ENCODE measurements at places on chromosomes 4 and X.

DNA sequence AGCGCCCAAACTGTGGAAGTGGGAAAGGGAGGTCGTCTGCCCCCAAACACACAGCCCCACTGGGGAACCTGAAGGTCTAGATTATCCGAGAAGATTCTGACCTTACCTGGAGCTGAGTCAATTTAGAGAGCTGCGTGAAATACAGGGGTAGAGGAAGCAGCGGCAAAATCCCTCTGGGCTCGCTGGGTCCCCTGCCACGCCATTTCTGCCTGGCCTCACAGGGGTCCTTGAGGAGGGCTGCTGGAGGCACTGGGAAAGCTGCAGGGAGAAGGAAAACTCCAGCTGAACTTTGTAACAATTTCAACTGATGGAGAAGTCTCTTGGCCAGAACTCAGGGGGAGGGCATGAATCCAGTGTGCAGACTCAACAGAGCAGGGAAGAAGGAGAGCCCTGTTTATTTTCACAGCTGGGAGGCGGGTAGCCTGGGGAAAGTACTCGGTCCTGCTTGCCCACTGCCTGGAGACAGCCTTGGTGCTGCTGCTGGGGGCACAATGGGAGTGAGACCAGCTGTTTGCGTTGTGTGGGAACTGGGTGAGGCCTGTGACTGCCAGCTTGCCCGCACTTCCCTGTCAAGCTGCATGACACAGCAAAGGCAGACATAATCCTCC lies 93.2 kb upstream of the MAPK10 start:
- no peak for DNase-seq

- peak; percentile 91 for DNase-seq
Observed at GRCh38 chr4:40840985-40841571, 91.3 kb downstream of the NSUN7 start.

DNA sequence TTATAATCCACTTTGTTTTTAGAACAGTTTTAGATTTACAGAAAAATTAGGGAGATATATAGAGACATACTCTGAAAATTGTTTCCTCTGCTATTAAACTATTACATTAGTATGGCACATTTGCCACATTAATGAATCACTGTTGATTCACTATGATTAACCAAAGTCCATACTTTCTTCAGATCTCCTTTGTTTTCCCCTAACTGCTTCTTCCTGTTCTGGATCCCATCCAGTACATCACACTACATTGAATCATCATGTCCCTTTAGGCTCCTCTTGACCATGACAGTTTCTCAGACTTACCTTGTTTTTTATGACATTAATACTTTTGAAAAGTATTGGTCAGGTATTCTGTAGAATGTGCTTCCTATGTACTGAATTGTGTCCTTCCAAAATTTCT lies 109.2 kb upstream of the EDNRA start:
- DNase-seq, result no peak

GRCh38 chr4:2364654-2365053 lies 53.8 kb downstream of the ZFYVE28 start:
- peak; percentile 73 for DNase-seq

DNA sequence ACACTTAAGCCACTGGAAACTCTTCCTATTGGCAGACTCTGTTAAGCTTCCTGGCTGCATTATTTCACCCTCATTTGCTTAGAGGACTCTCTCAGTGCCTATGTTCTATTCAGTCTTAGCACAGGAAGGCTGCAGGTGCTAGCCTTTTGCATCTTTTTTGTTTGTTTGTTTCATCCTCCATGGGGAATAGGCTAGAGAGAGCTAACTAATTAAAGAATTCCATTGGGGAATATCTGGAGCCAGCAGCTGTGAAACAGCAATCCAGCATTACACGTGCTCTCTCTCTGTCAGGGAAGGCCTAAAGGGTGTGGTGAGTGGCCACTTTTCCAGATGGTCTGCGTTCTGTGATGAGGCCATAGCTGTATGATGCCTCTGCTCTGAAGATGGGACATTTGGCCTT lies 633.6 kb downstream of the SPRY1 start:
- DNase-seq, result no peak

DNA sequence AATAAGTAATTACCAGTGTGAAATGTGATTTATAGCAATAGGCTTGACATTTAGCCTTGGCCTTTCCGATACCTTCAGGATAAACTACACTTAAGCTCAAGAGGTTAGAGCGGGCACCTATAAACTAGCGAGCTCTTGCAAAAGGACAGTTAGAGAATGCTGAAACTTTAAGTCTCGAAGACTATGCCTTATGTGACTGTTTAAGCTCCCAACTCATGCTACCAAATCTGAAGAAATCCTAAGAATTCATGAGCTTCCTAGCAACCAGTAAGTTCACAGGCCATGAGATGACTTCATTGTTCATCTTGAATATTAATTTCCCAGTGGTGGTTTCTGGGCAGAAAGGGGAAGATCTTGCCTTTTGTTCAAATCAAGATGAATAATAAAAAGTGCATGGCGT lies 4.7 kb downstream of the STOX2 start:
- DNase-seq, result no peak

DNA sequence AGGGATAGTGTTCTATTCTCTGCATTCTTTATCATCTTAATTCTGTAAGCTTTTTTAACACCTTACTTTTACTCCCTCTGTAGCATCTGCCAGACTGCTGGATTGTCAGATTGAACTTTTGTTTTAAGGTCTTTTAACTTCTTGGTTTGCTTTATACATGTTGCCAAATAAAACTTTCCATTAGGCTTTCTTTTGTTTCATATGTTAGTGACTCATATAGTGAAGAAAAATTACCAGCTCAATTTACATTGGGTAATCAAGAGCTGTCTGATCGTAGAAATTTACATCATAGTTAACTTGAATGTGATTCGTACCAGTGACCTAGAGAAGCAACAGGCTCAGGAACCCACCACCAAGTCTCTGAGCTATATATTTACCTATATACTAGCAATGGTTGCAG lies 28.5 kb upstream of the KLHL4 start:
- DNase-seq, result no peak

- DNase-seq, result no peak
Observed at GRCh38 chr4:142549726-142550463, 296.2 kb downstream of the INPP4B start.

DNA sequence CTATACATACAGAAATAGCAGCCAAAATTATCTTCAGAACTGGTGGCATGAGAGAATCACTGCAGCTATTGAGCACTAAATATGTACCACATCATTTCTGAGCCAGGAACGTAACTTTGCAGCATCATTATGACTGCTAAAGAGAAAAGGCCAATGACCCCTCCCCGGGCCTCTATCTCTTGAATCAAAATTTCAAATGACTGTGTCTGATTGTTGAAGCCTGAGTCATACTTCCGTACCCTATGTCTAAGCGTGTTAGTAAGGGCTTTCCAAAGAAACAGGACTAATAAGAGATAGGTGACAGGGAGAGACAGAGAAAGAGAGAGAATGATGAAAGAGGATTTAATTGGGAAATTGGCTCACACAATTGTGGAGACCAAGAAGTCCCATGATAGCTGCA lies 445.5 kb upstream of the SPANXN1 start:
- DNase-seq, result no peak

- DNase-seq, result no peak
Observed at GRCh38 chr4:150178161-150178560, 99.9 kb downstream of the DCLK2 start.

DNA sequence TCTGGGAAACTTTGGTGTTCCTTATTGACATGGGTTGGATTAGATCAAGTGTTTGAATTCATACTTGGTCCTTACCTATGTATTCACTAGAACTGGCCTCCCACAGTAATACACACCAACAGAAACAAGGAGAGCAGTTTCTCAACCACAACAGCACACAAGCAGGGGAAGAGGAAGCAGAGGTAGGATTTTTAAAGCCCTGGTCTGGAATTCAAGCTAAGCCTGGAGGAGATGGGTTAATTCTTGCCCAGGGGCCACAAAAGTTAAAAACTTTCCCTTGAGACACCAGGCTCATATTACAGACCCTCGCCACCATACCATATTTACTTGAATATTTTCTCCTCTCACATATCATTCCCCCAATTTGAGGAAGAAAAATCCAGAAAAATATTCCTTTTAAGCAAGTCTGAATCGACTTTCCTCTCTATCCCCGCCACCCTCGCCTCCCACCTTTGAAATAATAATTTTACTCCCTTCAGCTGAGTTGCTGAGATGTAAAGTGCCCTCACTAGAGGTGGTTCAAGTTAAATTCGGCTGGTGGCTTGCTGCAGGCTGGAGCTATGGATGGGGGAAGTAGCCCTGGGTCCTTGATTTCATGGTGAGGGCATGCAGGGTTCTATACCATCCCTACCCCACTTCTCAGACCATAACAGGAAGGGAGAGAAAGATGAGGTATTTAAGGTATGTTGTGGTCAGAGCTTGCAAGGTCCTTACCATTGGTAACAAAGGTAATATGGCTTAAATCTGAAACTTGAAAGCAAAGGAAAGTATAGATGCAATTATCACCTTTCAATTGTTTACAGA lies 440.2 kb downstream of the INPP4B start:
- DNase-seq, result no peak

DNA sequence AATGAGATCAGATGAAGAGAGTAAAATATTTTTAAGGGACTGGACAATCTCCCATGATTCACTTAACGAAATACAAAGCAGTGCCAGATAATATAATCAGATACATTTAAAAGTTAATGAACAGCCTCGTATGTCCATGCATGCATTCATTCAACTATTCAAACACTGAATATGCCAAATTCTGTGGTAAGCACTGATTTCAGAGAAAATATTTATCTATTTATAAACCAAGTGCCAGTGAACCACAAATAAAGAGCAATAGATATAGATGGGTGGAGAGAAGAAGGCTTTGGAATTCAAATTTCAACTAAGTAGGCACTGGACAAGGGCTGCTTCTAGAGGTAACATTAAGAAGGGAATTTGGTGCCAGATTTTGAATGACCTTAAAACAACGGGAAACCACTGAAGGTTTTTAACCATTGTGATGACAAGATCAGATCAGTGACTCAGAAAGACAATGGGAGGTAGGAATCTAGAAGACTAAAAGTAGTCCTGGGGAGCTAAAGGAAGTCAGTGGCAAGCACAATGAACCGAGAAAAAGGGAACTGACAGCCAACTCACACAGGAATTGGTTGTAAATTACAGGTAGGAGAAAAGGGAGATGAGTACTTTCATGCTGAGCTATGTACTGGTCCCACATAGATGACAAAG lies 14.2 kb downstream of the ELOVL6 start:
- DNase-seq, result no peak

GRCh38 chrX:119236623-119237561 lies 807 bp downstream of the PGRMC1 start:
- DNase-seq, result peak; percentile 49

- no peak for DNase-seq
Observed at GRCh38 chr4:1406394-1406980, at the start of gene NKX1-1. NKX1-1 (minus strand) TSS chr4:1406442; CDS start chr4:1406442, 0 bp downstream.

DNA sequence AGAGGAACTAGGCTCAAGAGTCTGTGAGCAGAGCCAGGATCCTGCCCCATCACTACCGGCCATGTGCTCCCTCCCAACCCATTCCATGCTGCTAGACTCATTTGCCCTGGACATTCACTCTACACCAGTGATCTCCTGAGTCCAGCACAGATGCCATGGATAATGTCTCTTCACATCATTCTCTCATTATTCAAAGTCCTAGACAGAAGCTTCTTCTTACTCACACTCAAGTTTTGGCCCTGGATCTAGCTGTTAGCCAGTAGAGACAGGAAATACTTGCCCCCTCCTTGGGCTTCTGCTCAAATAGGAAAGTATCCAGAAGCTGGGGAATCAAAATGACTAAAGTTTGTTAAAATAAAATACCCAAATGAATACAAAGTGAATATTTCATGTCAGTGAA lies 266.8 kb upstream of the LDB2 start:
- no peak for DNase-seq

DNA sequence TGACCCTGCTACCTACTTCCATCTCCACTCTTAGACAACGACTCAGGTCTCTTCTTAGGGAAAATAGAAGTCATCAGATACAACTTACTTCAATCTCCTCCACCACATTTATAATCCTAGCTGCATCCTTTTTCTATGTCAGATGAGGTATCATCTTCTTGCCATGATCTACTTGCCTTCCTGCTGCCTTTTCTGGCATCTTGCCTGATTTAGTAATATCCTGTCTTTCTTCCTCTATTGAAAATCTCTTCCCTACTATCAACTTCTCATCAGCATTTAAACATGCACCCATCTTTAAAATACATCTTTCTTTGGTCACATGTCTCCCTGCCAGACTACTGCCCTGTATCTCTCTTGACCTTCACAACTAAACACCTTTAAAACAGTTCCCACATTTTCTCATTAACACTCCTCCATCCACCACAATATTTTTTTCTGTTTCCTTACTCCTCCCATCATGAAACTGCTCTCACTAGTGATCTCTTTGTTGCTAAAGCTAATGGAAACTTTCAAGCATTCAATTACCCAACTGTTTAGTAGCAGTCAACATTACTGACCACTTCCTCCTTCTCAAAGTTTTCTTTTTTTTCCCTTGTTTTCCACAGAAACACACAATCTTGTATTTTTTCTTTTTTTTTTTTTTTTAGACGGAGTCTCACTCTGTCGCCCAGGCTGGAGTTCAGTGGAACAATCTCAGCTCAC lies 100.8 kb upstream of the CXorf66 start:
- no peak for DNase-seq

DNA sequence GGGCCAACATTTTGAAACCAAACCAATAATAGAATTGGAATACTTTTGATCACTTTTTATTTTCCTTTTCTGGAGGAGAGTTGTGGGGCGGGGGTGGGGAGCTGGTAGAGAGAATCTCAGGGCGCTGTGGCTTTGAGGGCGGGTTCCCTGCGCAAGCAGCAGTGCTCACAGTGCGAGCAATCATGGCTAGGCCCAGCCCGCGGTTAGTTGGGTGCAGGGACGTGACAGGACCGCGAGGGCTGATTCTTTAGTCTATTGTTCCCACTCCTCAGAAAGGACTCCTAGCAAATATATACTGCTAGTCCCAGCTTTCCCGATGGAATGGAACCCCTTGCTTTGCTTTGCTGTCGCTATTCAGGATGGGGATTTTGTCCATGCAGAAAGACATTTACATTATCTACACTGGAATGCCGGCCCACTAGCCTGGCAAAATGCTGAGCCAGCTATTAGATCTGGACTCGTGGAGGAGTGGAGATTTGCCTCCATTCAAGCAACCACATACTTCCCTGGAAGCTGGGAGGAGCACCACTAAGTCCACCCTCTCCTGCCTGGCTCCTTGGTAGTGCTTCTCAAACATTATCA lies 23.9 kb upstream of the APLN start:
- DNase-seq, result peak; percentile 55

- DNase-seq, result no peak
Observed at GRCh38 chrX:23066588-23067281, 67.0 kb downstream of the DDX53 start.

DNA sequence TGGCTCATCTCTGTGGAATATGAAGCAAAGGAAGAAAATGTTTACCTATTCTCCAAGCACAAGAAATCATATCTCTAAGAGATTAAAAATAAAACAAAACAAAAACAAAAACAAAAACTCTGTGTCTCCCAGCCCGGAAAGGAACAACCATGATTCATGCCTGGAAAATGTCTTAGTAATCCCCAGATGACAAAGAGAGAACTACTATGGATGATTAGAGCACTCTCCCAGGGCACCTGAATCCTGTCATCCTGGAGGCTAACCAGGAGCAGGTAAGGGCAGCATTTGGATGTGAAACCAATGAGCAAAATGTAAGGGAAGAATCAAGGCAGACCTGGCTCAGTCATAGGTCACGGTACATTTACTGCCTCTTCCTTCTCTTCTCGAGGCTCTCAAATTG lies 1.7 kb upstream of the AKAP4 start:
- no peak for DNase-seq

All from stimulated activated CD4-positive, alpha-beta T cell treated with anti-CD3 and anti-CD28 coated beads, Interleukin-15, amount 100 ng/mL, for 24 hours (primary cell).